KBM-7 (cell line): ENCODE measurements at places on chromosomes 11 and 22.
A peak's percentile ranks its signal among the peaks of the same experiment; 100 is the strongest.

DNA sequence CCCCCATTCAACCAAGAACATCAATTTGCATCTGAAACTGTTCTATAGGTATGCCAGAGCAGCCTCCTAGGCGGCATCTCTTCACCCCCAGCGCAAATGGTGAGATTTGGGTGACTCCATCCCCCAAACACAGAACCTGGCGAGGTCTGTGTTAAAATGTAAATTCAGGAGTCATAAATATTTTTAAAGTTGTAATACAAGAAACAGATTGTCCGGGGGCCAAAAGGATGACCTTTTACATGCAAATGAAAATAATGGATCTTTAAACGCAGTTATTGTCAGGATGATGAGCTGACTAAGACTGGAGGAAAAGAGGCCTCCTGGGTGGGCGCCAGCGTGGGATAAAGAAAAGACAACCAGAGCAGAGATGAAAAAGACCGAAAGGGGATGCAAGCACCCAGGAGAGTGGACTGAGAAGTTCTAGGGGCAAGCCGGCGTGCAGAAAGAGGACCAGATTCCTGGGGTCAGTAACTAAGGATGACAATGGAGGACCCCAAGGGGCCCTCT, 16.0 kb upstream of the ADA2 start:
- DNase-seq: no peak

DNA sequence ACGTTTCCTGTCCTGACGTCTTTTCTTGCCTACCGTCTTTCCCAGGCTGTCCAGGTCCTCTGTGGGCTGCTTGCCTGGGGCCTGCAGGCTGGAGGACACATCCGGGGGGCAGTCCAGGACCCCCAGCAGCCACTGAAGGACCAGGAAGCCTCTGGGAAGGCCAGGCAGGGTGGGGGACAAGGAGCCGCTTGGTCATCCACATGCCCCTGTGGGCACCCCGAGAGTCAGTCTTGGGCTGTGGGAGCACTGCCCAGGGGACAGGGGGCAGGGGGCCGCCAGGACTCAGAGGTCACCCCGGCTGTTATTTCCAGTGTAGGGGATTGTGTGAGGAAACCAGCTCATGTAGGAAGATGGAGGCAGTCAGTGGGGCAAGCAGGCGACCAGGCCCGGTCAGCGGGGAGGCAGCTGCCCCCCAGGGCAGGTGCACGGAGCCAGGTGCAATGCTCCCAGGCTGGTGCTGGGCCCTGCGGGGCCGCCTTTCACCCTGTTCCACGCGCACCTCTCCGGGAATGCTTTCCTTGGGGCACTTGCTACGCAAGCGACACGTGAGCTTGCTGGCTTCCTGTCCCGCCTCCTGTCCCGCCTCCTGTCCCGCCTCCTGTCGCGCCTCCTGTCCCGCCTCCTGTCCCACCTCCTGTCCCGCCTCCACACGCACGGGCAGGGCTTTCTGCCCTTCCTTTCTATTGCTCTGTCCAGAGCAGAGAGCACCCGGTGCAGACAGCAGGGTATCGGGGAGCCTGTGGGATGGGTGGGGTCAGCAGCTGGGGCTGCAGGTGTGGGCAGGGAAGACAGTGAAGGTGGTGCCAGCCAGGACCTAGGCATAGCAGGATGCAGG, 39.5 kb downstream of the MUC5B start:
- no peak for DNase-seq

DNA sequence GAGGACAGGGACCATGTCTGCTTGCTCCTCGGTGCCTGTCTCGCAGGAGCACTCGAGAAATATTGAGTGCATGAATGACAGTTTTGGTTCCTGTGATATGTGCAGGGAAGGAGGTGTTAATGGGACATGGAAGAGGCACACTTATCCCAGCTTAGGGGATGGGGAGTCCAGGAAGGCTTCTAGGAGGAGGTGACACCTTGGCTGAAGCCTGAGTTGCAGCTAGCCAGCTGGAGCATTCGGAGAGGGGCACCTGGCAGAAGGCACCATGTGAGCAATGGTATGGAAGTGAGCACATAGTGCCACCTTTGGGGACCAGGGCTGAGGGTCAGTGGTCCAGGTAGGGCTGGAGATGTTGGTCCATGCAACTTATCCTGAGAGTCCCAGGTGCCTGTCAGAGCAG, 18.9 kb downstream of the SGSM1 start:
- no peak for DNase-seq

DNA sequence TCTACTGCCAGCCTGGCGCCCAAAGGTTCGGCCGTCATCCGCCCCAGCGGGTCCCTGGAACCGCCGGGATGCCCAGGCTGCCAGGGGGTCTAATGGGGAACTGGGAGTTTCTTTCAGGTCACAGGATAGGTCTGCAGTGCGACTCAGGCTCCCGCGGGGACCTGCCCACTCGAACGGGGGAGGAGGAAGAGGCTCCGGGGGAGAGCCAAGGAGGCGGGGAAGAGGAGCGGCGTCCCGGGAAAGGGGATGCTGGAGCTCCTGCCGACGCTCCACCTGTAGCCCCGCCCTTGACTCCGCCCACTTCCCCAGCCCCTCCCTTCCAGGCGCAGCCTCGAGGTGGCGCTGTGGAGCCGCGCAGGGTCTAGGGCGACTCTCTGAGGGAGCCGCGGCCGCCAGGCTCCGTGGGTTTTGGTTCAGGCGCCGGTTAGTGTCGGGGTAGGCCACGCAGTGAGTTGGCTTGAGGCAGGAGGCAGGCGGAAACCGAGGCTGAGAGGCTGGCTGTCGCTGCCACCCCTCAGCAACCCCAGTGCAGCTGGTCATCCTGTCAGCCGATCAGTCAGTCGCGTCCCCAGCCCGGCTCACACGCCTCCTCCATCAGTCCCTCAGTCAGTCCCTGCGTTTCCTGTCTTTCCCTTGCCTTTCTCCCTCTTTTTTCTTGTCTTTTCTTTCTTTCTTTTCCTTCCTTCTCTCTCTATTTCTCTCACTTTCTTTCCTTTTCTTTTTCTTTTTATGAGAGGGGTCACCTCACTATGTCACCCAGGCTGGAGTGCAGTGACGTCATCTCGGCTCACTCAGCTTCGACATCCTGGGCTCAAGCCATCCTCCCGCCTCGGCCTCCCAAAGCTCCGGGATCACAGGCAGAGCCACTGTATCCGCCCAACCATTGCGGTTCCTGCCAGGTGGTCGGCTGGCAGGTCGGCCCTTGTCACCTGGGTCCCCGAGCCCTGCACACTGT, 26.4 kb downstream of the YWHAH start:
- DNase-seq: peak; percentile 89

GRCh38 chr11:68549789-68550484, 89.4 kb downstream of the PPP6R3 start:
- no peak for DNase-seq

DNA sequence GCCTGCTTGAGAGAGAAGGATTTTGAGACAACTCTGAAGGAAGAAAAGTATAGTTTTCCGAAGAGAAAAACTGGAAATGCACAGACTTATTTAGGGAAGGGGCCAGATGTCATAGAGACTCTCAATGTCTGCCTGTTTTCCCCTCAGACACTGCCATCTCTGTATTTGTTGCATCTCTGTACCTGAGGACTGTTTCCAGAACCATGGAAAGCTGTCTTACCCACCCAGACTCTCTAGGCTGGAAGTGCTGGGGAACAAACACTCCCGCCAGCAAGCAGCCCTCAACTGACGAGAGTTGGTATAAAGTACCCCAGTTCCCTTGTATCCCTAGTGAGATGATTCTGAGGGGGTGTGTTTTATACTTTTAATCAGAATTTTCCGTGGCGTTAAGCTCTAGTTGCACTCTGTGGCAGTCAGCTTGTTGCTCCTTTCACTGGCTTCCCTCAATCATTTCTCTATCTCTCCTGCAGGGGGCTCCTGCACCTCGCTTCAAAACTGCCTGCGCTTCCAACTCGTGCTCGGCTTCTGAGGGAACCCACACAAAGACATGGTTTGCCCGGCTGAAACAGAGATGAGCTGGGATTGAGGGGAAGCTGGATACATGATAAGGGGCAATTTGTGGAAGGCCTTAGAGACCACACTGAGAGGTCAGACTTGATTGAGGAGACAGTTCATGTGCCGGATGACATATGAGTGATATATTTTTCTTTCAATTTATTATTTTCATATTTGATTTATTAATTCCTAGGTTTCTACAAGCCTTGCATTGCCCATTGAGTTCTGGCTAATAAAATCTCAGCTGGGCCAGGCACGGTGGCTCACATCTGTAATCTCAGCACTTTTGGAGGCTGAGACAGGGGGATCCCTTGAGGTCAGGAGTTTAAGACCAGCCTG, 36.9 kb upstream of the CLPB start:
- peak; percentile 81 for DNase-seq

DNA sequence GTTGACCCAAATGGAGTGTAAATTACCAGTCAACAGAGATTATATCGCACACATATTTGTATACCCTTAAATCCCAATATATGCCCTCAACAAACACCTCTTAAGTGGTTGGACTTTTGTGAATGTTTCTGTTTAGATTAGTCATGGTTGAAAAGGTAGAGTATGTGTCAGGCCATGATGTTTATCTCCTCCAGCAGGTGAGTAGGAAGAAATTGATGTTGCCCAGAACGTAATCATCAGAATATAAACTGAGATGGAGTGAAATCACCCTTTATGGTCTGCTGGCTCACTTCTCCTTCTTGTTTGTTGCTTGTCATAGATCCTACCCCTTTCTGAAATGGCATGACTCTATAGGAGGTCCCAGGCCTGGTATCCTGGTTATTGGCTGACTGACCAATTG, 431.8 kb downstream of the ETS1 start:
- DNase-seq: no peak

- DNase-seq: no peak
These were observed 427.1 kb downstream of the DYNC2H1 start for GRCh38 chr11:103536335-103536722.

DNA sequence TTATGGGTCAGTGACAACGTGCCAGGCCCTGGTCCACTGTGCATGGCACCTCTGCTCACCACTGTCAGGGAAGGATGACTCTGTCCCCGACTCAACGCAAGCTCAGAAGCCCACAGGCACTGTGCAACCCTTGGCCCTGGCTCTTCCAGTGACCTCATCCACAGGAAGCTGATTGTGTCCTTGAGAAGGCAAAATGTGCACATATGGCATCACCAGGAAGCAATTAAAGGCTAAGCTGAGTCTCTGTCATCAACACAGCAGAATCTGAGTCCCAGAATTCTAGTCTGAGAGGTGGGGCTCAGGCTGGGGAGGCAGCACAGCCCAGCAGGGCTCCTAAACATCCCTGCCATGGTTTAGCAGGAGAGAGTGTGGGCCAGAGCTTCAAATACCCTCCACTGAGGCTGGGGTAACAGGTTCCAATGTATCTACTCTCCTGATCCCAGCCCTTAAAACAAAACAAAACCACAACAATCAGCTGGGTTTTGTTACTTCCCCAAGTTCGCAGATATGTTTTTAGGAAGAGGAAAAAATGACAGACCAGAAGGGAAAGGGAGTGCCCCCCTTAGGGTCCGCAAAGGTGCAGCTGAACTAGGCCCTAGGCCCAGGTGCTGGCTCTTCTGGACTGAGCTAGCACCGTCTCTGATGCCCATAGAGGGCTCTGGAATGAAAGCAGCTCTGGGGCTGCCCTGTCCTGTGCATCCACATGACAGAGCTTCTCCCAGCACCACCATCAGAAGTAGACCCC, 33.5 kb upstream of the GNAZ start:
- DNase-seq: peak; percentile 36

DNA sequence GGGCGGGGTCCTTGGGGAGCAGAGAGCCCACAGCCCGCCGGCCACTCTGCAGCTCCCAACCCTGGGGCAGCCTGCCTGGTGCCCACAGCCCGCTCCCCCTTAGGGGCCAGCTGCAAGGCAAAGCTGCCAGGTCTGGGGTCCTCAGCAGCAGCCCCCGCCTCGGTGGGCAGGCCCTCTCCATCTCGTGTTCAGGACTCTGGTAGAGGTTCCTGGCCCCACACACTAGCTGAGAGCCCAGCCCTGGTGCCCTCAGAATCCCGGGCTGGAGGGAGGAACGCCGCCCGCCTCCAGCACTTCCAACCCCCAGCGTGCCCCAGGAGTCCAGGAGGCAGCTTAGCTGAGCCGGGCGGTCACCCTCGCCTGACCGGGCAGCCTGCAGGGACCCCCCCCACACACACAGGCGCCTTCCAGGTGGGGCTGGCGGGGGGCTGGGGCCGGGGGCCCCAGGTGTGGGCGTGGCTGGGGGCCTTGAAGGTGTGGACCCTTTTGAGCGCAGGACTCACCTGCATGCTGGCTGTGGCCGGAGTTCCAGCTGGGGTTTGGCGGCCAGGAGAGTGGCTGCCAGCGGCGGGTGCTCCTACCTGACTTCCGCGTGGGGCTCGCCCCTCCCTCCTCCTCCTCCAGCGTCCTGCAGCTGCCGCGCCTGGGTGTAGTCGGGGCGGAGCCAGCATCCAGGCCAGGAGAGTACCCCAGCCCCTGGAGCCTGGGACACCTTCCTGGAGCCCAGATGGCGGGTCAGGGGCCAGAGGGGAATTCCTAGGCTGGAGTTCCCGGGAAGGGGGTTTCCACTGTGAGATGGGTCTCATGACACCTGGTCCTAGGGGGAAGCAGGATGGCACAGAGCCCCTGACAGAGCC, at the start of gene ANO9:
TSS of gene ANO9 (minus strand) at position 594 of the 857 bp plus-strand sequence. CDS start at position 509, 85 bp downstream.
- DNase-seq: no peak

GRCh38 chr11:10935015-10935559, 77.2 kb upstream of the ZBED5 start:
- no peak for DNase-seq

GRCh38 chr22:46769191-46769675, 6.8 kb downstream of the TBC1D22A start:
- no peak for DNase-seq

DNA sequence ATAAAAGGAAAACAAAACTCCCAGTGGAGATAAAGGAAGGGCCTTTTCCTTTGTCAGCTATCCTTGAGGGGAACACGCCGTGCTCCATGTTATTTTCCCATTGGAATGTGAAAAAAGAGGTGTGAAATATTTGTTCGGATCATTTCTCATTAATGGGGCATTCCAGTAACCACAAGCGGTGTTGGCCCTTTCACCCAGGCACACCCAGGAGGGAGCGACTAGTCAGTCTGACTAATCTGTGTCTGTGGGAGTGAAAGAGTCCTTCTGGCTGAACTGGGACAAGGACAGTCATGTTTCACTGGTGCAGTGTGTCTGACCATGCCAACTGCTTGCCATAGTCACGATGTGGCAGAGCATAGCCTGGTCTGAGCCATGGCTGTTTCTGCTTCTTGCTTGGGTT, 13.0 kb upstream of the MYEOV start:
- no peak for DNase-seq

DNA sequence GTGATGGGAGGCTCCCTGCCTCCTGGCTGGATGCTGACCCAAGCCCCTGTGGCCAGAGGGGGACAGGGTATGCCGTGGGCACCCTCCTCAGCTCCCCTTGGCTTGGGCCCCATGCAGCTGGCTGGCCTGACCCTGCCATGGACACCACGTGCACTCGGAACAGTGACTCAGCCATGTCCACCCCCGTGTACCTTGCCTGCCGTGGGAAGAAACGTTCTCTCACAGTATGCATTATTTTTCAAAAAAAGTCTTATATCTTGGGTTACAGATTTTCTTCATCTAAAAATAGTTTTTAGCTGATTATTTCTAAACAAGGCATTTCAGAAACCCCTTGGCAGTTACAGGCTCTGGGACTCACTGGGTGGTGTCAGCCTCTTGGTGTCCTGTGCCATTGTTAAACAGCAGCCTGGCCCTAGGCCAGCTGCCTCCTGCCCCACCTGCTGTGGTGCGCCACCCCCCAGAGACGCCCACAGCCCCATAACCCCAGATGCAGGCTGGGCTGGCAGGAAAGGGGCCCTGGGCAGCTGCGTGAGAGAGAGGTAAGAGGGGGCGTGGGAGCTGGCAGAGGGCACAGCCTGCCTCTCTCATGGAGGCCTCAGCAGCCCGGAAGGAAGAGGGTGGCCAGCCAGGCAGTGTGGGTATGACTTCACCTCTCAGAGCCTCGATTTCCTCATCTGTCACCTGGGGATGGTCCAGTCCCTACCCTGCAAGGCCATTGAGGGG, 99.8 kb downstream of the MORC2 start:
- DNase-seq: no peak

GRCh38 chr22:45239681-45240051, 1.0 kb downstream of the KIAA0930 start:
- DNase-seq: no peak

GRCh38 chr22:50728523-50728931, 9.5 kb upstream of the ACR start:
- no peak for DNase-seq
